Stimulated activated CD8-positive, alpha-beta memory T cell treated with anti-CD3 and anti-CD28 coated beads, Interleukin-4, amount 100 ng/mL, for 48 hours (primary cell): ENCODE measurements at places on chromosomes 2 and 18.

DNA sequence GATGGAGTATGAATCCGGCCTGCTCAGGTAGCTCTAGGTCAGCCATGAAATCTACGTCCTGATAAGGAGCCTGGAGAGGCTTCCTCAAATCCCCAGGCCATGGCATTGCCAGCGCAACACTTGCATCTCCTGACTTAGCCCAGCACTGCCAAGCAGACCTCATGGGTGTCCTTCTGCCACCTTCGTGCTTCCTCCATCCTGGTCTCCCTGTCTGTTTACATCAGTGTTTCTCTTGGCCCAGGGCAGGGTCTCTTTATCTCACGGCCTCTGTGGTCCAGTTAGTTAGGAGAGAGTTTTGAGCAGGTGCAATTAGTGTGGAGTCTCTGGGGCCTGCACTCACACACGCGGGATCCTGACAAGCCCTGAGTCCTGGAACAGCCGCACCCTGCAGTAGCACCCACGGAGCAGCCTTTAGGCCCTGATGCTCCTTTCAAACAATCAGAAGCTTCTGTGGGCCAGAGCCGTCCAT, 193.1 kb upstream of the ARL4C start:
- DNase-seq, result no peak

DNA sequence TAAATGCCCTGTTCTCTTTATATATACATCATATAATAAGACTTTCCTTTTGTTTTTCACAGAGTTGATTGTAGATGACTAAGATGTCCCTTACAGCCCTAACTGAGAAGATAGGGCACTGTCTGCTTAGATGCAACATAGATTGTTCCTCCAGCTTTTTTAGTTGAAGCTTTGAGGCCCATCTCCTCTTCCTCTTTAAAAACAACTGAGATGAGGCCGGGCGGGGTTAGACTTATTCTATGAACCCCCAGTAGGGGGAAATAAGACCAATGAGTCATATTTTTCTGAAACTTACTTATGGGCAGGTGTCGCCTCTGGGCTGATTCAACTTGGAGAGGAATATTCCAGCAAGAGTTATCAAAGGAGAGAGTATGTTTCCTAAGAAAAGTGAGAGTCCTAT, 84.6 kb downstream of the FBXO15 start:
- peak; percentile 50 for DNase-seq

GRCh38 chr2:179636995-179637394, 224.4 kb downstream of the ZNF385B start:
- no peak for DNase-seq

DNA sequence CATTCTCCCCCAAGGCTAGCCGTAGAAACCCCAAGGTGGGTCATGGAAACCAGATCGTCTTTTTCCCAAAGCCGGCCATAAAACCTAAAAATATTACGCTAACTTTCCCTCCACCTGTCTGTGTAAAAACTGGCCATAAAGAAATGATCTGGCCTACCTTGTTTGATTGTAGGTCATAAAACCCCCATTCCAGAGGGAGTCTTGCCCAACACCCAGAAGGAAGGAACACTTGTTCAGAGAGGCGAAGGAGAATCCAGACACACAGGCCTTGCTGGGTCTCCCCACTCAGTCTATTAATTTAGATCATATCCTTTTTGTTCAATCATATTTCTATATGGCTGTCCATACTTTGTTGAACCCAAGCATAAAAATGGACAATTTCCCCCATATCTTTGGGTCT, 344.7 kb downstream of the HRH4 start:
- DNase-seq, result no peak
